Stimulated activated CD4-positive, alpha-beta T cell treated with anti-CD3 and anti-CD28 coated beads, Interleukin-2, amount 100 ng/mL, for 4 hours (primary cell): ENCODE measurements at places on chromosomes 2 and 18.

- DNase-seq: no peak
Measured at GRCh38 chr2:216300906-216301305, 71.4 kb downstream of the MARCHF4 start.

- no peak for DNase-seq
Measured at GRCh38 chr2:77469106-77469505, 53.1 kb downstream of the LRRTM4 start.

- DNase-seq: no peak
Measured at GRCh38 chr18:34947711-34948125, 93.5 kb upstream of the MAPRE2 start.

- no peak for DNase-seq
Measured at GRCh38 chr2:25707927-25708590, 34.7 kb upstream of the DTNB start.

GRCh38 chr2:173747035-173747434 lies 218.1 kb downstream of the SP3 start:
- no peak for DNase-seq

DNA sequence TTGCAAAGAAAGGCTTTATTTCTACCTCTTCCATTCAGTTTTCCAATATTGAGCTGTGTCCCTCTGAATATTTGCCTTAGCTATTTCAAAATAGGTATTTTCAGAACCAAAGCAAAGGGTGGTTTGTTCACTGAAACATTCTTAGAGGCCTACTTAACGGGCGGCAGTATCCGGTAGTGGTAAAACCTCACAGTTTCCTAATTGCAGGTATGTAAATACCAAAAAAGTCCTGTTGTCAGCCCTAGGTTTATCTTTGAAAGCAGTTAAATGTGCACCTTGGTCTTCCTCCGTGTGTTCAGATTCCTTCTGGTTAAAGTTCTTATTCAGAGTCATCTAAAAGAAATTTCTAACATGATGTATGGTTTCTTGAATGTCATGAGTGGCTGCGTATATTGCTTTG lies 38.9 kb downstream of the CCNT2 start:
- no peak for DNase-seq

GRCh38 chr2:140998577-140998976 lies 1132.2 kb downstream of the LRP1B start:
- DNase-seq: no peak

DNA sequence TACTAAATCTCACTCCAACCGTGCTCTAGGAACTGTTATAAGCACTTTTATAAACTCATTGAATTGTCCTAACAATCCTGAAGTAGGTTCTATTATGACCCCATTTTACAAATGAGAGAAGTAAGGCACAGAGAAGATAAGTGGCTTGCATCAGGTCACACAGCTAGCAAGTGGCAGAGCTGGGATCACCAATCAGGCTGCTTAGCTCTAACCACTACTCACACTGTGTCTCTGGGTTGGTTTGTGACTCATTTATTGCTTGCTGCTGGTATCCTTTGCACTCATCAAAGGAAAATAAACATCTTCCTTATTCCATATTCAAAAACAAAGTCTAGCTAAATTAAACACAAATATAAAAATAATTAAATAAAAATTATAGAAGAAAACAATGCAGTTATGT lies 42.5 kb upstream of the IL1R2 start:
- DNase-seq: no peak

DNA sequence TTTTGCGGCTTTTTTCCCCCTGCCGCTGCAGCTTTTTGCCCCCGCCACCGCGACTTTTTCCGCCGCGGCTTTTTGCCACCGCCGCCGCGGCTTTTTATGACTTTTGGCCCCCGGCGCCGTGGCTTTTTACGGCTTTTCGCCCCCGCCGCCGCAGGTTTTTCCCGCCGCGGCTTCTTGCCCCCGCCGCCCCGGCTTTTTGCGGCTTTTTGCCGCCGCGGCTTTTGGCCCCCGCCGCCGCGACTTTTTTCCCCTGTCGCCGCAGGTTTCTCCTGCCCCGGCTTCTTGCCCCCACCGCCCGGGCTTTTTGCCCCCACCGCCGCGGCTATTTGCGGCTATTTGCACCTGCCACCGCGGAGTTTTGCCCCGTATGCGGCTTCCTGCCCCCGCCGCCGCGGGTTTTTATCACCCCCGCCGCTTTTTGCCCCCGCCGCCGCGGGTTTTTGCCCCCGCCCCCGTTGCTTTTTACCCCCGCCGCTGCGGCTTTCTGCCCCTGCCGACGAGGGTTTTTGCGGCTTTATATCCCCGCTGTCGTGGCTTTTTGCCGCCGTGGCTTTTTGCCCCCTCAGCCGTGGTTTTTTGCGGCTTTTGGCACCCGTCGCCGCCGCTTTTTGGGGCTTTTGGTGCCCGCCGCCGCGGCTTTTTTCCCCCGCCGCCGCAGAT lies 2750.9 kb downstream of the RPIA start:
- no peak for DNase-seq

GRCh38 chr2:9165625-9166024 lies 41.0 kb upstream of the ASAP2 start:
- no peak for DNase-seq

- no peak for DNase-seq
Measured at GRCh38 chr2:235711527-235711926, 217.7 kb downstream of the AGAP1 start.

GRCh38 chr2:179855673-179856072 lies 5.7 kb downstream of the ZNF385B start:
- DNase-seq: no peak
